ENCODE measurements at places on chromosomes 7 and 10.

- no peak for DNase-seq
Observed at GRCh38 chr10:72265508-72265907, 8.2 kb upstream of the DDIT4 start.

GRCh38 chr10:11866199-11866925, 43.2 kb downstream of the PROSER2 start:
- no peak for DNase-seq

- no peak for DNase-seq
Observed at GRCh38 chr7:51982653-51983052, 666.0 kb upstream of the COBL start.

GRCh38 chr7:5656233-5656632, 125.2 kb downstream of the RNF216 start:
- no peak for DNase-seq

DNA sequence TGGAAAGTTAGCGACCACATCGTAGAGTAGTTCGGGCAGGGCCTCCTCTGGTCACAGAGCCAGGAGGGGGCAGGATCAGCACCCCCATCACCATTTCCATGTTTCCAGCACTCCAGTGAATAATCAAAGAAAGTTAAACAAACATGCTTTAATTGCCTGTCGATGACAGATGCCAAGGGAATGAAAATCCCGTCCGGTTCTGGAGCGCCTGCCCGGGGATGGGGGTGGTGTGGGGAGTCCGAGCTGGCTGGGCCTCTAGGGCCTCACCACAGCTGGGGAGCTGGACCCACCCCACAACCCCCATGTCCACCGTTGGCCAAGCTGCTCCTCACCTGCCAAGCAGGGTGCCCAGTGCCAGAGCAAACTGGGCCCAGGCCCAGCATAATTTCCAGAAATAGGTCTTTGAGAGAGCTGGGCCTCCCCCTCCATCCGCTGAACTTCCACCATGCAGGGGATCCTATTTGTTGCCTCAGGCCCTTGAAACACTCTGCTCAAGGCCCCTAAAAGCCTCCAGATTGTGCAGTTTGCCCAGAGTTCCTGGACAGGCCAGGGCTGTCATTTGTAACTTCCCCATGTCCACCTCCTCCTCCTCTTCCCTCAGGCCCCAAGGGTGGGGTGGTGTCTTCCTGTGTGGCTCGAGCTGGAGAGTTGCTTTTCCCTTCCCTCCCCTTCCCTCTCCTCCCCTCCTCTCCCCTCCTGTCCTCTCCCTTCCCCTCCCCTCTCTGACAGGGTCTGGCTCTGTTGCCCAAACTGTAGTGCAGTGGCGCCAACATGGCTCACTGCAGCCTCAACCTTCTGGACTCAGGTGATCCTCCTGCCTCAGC, 101.0 kb downstream of the MYL10 start:
- peak; percentile 24 for DNase-seq

DNA sequence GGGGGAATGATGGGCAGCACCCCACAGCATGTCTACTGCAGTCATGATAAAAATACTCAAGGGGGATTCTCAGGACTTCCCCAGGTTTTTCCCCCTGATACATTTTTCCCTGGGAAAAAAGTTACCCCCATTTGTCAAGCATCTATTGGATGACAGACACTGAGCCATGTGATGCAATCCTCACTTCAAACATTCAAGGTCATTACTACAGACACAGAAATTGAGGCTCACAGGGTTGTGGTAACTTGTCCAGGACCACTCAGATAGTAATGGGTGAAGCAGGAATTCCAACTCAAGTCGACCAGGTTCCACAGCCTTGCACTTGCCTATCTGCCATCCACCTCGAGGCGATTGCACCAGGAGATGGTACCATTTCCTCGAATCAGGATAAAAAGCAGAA, 31.7 kb downstream of the PPP1R3C start:
- DNase-seq, result no peak

DNA sequence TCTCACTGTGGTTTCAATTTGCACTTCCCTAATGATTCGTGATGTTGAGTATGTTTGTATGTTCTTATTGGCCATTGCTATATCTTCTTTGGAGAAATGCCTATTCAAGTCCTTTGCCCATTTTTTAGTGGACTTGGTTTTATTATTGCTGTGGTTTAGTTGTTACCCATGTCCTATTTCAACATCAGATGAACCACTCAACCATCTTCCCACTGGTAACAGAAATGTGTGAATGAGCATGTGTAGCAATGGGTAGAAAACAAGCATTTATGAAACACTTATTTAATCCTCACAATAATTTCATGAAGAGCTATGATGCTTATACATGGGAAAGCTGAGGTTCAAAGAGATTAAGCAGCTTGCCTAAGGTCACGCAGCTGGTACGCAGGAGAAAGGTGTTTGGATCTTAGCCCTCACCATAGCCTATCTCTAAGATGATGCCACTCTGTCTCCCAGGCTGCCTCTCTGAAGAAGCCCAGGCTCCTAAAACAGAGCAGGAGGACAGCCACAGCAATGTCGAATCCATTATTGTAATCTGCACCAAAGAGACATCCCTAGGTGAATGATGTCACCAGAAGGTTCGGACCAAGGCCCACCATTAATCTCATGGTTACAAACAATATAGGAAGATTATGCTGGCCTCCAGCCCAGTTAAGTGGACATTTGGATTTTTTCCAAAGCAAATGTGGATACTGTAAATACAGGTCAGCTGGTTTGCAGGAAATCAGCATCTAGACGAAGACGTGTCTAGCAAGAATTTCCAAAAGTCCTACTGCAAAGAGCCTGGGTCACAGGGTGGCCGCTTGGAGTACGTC, 447.6 kb upstream of the ZMIZ1 start:
- no peak for DNase-seq

- no peak for DNase-seq
Observed at GRCh38 chr10:70939441-70940003, 51.2 kb upstream of the PCBD1 start.

GRCh38 chr10:24255115-24255880, 46.4 kb downstream of the KIAA1217 start:
- DNase-seq, result no peak

DNA sequence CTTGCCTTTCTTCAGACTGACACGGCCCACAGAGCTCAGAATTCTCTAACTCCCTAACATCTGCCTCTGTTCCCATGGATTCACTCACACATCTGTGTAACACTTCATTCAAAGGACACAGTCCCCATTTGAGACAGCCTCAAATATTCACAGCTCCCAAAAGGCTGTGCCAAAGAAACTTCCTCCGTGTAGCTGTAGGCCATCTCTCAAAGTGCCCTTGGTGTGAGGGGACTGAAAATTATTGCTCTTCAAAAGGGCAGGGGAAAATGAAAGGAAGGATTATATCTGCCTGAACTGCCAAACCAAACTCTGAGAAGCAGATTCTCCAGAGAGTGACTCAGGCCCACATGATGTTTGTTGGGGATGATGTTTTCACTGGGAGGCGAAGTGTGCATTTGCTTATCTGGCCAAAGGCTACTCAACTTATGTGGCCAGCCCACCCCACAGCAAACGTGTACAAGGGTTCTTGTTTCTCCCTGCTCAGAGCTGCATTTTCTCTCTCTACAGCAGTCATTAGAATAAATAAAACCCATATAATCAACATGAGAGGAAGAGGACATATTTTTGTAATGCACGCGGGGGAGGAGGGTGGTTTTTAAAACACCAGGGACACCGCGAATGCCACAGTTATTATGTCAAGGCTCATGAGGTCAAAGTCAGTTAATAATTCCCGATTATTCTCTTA, 302.4 kb upstream of the NFE2L3 start:
- peak; percentile 86 for DNase-seq

DNA sequence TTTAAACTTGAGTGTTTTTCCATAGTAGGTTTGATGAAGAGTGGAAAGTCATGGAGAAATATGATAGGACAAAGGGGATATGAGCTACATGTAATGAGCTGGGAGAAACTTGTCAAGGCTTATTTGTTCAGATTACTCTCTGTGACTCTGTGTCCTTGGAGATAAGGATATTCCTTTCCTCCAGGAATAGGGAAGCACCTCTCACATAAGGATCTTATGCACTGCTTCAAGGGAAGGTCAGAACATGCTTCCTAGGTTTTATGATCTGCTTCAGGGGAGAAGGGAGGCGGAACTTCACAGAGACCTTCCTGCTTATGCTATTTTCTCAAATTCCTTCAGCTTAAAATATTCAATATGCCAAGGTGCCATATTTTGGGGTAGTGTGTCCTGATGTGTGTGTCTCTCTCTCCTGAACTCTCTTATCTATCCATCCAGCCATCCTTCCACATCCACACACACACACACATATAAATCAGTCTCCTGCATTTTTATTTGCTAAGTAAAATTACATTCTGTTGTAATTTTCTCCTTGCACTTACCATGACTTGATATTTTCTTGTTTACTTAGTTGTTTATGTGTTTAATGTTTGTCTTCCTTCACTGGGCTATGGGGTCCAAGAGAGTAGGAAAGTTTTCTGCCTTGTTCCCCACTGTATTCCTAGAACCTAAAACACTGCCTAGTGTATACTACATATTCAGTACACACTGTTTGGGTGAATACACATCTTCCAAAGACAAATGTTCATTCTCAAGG, 26.4 kb downstream of the ARL4A start:
- no peak for DNase-seq

- DNase-seq, result peak; percentile 88
Observed at GRCh38 chr10:126062131-126063032, 166.0 kb downstream of the FANK1 start.

DNA sequence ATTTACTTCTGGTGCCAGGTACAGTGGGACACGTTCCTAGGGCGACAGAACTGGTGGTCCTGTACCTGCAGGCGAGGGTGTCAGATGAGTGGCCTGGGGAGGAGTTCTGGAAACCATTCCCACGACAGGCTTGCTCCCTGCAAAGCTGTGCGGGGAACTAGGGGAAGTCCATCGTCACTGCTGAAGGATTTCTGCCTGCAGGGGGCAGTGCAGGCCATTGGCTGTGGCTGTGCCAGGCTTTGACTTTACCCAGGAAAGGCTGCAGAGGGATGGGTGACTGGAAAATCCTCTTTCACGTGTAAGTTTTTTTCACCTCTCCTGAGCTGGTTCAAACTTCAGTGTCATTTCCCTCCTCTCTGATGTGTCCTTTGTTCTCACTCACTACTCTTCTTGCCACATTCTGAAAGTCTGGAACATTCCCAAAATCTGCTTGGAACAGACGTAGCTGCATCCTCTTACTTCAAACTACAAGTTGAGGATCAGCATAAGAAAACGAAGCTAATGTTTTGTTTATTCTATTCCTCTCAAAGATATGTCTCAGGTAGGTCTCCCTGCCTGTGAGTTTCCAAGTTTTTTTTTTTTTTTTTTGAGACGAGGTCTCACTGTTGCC, 126.5 kb downstream of the SH2D4B start:
- DNase-seq, result no peak

GRCh38 chr10:36675458-36675880, 449.9 kb upstream of the ANKRD30A start:
- DNase-seq, result no peak

- no peak for DNase-seq
Observed at GRCh38 chr7:101921061-101921460, 103.6 kb downstream of the CUX1 start.

DNA sequence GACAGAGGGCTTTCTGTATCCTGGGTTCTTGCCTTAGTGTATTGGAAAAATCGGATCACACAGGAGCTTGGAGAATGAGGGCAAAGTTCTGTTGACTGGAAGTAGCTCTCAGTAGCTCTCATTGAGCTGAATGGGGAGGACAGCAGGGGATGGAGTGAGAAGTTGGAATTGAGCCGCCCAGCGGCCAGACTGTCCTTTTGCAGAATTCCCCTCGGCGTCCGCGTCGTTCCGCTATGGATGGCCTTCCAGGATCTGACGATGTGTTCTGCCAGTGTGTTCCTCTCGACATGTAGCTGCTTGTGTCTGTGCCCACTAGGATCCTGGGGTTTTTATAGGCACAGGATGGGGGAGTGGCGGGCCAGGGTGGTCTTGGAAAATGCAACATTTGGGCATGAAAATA, 351.8 kb upstream of the SEMA3A start:
- DNase-seq, result no peak

- peak; percentile 52 for DNase-seq
Observed at GRCh38 chr7:94698275-94698674, 42.3 kb upstream of the SGCE start.

- DNase-seq, result no peak
Observed at GRCh38 chr10:101529207-101529606, 58.9 kb downstream of the POLL start.

- DNase-seq, result no peak
Observed at GRCh38 chr10:118106426-118106825, 59.7 kb upstream of the RAB11FIP2 start.

DNA sequence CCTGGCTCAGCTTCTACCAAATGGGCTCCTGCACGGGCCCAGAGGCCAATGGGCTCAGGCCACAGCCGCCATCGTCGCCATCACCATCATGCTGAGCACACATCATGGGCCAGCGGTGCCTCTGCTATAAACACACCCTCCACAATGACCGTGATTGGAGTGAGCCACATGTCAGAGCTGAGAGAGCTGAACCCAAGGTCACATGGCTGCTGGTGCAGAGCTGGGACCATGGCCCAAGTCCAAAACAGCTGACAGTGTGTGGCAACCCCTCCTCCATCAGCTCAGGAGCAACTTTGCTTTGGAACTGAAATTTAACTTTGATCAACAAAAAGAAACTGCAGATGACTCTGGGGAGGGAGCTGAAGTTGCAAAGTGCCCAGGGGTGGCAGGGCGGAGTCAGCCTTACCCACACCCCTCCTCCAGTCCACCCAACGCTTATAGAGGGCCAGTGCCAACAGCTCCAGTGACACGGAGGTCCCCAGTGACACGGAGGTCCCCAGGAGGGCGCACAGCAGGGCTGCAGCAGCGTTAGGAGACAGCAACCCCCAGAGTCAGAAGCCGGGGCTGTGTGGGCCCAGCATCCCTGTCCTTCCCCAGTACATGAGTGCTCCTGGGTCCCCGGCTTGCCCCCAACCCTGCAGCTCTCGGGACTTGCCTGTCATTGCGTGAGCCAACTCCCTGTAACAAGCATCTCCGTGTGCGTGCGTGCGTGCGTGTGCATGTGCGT, 249.6 kb downstream of the ELFN1 start:
- no peak for DNase-seq

- DNase-seq, result no peak
Observed at GRCh38 chr7:24718977-24719491, 38.2 kb downstream of the GSDME start.

DNA sequence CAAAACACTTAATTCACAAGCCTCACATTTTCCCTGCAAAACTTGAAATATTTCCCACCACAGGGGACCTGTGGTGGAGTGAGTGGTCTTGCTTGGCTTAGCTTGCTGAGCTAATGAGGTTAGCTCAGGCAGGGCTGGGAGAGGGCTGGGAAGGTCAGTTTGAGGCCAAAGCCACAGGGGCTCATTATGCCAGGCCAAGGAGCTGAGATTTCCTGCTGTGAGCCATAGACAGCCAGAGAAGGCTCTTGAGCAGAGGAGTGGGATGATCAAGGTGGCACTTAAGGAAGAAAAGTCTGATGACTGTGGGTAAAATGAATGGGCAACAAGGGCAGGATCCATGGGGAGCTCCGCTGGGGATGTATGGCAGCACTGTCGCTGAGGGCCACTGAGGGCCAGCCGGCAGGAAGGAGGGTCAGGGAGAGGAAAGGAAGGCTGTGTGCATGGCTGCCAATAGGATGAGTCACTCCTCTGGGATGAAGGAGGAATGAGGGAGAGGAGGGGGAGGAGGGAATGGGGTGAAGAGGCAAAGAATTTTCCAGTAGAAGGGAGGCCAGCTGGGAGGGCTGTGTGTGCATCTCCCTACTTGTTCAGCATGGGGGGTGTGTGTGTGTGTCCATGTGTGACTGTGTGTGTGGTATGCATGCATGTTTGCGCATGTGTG, 18.7 kb upstream of the ZNF488 start:
- peak; percentile 61 for DNase-seq

All from AG04450 (cell line).